Activated T-cell treated with anti-CD3 and anti-CD28 coated beads for 24 hours (primary cell): ENCODE measurements at places on chromosomes 6 and 20.

GRCh38 chr20:9417665-9418064 is 96.7 kb upstream of the LAMP5 start:
- no peak for DNase-seq

DNA sequence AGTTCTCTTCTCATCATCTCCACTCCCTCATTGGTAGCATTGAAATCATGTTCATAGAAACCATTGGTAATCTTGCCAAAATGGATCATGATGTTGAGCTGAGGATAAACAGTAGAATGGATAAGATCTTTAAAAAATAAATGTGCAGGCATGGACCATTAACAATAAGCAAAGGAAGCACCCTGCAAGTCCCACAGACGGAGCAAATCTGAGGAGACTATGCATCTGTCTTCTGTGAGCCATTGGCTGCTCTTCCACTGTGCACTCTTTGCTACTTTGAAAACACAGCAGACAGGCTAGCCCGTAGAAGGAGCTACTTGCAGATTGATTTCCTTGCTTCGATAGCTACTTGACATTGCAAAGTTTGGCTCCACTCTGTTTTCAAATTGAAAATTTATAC is 535.0 kb downstream of the PKHD1 start:
- DNase-seq: no peak

GRCh38 chr6:77273929-77274328 is 189.4 kb downstream of the HTR1B start:
- DNase-seq: no peak

DNA sequence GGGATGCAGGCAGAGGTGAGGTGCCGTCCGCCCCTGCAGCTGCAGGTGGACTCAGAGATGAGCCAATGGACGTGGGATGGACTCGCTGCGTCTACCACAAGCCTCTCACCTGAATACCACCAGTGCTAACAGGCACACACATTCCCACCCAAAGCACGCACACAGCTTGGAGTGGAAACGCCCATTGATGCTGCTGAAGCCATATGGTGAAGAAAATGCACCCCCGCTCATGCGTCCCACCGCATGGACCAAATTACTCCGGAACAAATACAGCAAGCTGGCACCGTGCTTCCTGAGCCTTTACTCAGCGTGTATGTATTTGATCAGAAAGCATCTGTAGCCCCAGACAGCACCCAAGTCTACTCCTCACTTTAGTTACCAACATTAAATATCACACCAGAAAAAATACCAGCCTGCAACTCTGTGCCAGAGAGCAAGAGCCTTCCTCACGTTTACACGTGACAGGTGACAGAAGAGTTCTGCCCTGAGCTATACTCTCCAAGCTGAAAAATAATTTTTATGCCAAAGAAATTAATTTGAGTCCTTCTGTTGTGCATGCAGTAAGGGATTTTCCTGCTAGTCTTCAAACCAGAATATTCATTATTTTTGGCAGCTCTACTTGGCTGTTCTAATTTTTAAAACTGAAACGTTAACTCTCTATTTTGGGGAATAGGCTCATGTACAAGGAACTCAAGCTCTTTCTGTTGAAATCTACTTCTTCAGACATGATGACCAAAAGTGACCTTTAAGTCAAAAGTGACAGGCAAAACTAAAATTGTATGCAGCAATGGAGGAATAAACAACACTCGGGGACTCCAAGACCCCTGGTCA is 58.2 kb upstream of the SYNDIG1 start:
- DNase-seq: no peak

- no peak for DNase-seq
These were observed 81.4 kb upstream of the RPS6KA2 start for GRCh38 chr6:166708460-166708859.

DNA sequence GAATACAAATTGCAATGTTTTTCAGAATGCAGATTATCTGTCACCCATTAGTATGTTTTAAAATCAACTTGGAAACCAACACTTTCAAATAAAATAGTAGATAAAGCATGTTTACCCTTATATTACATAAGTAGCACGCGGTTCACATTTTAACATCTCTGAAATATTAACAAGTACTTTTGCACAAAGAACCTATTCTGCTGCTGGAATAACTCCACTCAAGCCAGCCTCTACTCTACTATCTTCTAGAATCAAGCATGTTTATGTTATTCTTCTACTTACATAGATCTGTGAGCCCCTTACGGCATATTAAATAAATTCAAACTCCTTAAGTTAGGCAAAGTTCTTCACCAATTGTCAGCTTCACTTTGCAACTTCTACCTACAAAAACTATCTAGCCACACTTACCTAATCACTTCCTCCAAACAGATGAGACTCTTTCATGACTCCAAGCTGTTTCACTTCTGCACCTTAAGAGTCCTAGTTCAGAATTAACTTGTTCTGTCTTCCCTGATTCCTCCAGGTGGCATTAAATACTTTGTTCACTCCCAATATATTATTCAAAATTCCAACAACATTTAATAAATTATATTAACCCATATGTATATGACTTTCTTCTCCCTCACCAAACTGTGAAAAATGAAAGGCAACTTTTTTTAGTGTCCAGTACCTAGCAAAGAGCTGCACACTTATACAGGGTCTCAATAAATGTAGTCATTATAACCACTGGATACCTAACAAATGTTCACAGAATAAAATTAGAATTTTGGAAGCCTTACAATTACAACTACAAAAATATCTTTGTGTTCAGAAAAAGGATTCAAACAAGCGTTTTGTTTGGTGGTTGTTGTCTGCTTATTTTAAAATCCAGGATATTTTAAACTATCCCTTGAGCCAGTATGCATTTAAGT is 12.1 kb downstream of the CEP85L start:
- no peak for DNase-seq

DNA sequence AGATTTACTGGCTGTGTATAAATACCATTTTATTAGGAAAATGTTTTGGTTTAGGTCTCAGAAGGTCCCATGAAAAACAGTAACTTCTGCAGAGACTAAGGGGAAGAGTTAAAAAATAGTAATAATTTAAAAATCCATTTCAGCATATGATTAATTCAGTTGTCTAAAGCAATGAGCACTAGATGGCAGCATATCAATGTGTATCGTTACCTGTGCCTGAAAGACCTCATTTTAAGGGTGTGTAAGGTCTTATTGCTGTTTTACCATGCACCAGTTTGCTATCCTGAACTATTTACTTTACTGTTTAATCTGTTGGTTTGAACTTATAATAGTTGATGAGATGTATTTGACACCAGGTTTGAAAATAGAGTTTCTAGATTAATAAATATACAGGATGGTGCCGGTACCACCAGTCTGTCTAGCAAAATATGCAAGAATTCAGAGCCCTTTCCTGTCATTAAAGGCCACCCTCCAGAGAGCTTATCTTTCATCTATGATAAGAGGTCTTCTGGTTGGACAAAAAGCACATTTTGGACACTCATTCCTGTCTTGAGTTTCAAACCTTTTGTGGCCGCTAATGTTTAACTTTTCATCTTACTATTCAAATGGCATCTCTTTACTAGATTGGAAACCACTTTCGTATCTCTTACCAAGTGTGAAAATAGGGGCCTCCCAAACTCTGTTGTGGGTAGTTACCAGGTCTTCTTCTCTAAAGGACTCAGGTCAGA is 8.9 kb upstream of the AHI1 start:
- no peak for DNase-seq

DNA sequence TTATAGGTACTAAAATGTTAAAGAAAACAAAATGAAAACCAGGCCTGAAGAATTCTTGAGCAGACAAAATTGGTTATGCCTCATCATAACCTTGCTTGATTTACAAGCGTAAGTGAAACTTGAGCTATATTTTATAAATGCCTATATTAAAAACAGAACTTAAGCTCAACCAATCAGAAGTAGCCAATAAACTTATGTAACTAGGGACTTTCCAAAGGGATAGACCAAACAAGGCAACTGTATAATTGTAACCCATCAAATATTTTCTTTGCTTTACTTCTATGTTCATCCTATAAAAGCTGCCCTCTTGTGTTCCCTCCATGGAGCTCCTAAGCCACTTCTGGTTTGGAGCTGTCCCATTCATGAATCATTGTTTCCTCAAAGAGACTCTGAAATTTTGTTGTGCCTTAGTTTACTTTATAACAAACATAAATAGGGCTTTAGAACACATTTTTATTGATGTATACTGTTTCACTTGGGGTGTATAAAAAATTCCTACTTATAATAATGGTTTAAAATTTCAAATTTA is 101.6 kb upstream of the CARMIL1 start:
- DNase-seq: no peak

- no peak for DNase-seq
These were observed 340.9 kb downstream of the ESR1 start for GRCh38 chr6:152148412-152148811.

GRCh38 chr6:46347669-46348068 is 143.6 kb downstream of the RCAN2 start:
- DNase-seq: no peak

- DNase-seq: no peak
These were observed 6.5 kb upstream of the BNIP5 start for GRCh38 chr6:36343109-36343680.

DNA sequence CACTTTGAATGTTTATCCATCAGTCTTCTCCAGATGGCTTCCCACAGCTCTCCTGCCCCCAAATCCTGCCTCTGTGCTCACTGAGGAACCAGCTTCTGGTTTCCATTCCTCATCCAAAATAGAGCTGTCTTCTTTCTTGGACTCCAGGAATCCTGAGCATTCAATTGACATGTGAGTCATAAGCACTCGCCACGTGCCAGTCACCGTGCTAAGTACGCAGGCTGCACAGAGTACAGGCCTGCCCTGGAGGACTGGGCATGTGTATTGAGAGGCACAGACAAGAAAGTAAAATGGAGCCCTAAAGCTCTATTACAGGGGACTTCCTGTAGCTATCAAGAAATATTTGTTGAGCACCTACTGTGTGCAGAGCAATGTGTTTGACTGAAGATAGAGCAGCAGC is 39.7 kb upstream of the LRFN2 start:
- DNase-seq: no peak

GRCh38 chr6:16637635-16638034 is 123.6 kb downstream of the ATXN1 start:
- DNase-seq: no peak

DNA sequence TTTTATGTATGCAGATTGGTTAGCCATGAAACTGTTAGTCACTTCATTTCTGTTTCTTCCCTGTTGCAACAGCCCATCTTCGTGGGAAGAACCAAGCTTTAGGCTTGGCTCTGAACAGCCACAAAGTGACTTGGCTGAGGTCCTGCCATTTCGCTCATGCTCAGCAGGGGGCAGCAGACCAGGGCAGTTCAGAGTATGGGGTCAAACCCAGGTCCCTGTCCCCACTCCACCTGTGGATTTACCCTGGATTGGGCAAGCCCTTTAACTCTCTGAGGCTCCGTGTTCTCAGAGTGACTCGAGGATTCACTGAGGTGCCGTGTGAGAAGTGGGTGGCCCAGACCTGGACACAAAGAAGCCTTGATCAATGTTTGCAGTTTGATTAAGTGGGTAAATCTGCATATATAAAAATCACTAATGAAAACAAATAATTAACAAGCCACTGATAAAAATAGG is 19.8 kb upstream of the MAP1LC3A start:
- peak; percentile 49 for DNase-seq
